Glutamatergic neuron (in vitro differentiated cells): ENCODE measurements at places on chromosomes 6 and 20. TPM values are rescaled to one million over a fixed set of nuclear protein-coding genes. Genes with fewer than 3 reads are reported as not detected.
A peak's percentile ranks its signal among the peaks of the same experiment; 100 is the strongest.

The LIN28B gene
- 105 TPM for total RNA-seq

The AKAP12 gene
- total RNA-seq, result 240 TPM

The BACH2 gene
- total RNA-seq, result 96.4 TPM

The ZNF165 gene
- total RNA-seq, result 0.47 TPM

The GFRAL gene
- not detected for total RNA-seq

GRCh38 chr20:20362774-20363433 is 5.0 kb upstream of the INSM1 start:
- H3K4me1 ChIP-seq, result peaks cover 36% of the 10 kb centered on the region
- H3K36me3 ChIP-seq, result no peaks in the 10 kb centered on the region
- peak; percentile 77 for DNase-seq
- peak overlapping the region; percentile 88 for H3K4me3 ChIP-seq
- peaks cover 35% of the 10 kb centered on the region for H3K27me3 ChIP-seq

GRCh38 chr20:44014807-44015732 is 100.4 kb downstream of the TOX2 start:
- H3K4me3 ChIP-seq, result no peak overlapping the region
- peaks cover 4% of the 10 kb centered on the region for H3K27me3 ChIP-seq
- no peak for DNase-seq
- H3K27ac ChIP-seq, result no peak overlapping the region
- peaks cover 3% of the 10 kb centered on the region for H3K4me1 ChIP-seq

DNA sequence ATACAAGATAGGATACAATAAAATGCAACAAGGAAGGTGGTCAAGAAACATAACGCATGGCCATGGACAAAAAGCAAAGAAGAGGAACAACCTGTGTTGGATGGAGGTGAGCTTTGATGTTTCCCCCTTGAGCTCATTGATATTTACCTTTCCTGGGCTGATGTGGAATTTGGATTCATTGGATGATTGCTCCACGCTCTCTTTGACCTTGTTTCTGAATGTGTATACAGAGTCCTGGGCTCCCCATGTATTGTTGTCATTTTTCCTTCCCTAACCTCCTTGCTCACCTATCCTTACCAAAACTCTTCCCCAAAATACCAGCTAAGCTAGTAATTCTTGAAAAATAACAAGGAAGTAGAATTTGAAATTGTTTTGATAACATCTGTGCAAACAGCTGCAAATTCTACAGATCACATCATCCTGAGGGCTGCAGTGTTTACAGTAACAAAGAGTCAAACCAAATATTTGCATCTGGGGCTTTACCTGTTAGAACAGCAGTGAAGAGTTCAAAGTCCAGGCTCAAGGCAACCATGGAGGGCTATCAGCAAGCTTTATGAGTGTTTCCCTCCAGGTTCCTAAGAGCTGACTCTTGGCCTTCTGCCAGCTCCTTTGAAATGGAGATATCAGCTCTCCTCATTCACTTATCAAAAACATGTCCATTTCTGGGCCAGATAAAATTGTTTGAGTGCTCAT is 214.3 kb upstream of the MARCKS start:
- H3K27me3 ChIP-seq, result peaks cover 3% of the 10 kb centered on the region
- H3K36me3 ChIP-seq, result no peaks in the 10 kb centered on the region
- H3K4me3 ChIP-seq, result no peak overlapping the region
- H3K27ac ChIP-seq, result no peak overlapping the region

GRCh38 chr20:15986690-15987089 is 586.6 kb downstream of the KIF16B start:
- H3K36me3 ChIP-seq, result no peaks in the 10 kb centered on the region
- peaks cover 1% of the 10 kb centered on the region for H3K27me3 ChIP-seq
- no peak for DNase-seq
- H3K4me1 ChIP-seq, result peaks cover 2% of the 10 kb centered on the region
- no peak overlapping the region for H3K27ac ChIP-seq

GRCh38 chr6:38241200-38241871 is 398.4 kb downstream of the BTBD9 start:
- peaks cover 13% of the 10 kb centered on the region for H3K4me1 ChIP-seq
- no peak for DNase-seq
- no peak overlapping the region for H3K27ac ChIP-seq
- H3K4me3 ChIP-seq, result no peak overlapping the region
- H3K27me3 ChIP-seq, result no peaks in the 10 kb centered on the region

DNA sequence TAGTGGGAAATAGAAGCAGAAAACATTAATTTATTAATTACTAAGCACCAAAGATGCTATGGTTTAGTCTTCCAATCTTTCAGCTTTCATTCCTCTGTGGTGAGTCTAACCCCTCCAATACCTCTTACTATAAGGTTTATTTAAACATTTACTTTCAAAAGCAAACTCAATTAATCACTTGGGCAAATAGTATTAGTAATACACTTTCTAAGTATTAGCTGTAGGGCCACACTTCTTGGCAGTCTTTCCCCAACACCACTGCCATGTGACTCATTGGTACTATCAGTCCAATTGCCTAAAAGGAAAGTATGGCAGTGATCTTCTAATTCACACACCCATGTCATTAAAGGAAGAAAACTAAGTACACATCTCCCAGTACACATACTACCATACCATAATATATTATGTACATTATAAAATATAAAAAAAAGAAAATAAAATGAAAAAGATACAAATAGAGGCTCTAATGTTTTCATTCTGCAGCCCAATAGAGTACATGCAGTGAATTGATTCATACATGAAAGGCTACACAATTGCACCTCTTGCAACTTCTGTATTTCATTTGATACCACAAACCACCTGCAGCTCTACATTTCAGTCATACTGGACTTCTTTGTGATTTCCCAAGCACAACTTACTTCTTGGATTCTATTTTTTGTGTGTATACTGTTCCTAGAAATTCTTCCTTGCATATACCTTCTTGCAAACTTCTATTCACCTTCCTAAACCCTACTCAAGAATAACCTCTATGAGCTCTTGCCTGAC is 218.6 kb downstream of the PKHD1 start:
- no peak overlapping the region for H3K4me3 ChIP-seq
- H3K27ac ChIP-seq, result no peak overlapping the region
- no peaks in the 10 kb centered on the region for H3K4me1 ChIP-seq
- no peaks in the 10 kb centered on the region for H3K27me3 ChIP-seq
- no peak for DNase-seq
- no peaks in the 10 kb centered on the region for H3K36me3 ChIP-seq

DNA sequence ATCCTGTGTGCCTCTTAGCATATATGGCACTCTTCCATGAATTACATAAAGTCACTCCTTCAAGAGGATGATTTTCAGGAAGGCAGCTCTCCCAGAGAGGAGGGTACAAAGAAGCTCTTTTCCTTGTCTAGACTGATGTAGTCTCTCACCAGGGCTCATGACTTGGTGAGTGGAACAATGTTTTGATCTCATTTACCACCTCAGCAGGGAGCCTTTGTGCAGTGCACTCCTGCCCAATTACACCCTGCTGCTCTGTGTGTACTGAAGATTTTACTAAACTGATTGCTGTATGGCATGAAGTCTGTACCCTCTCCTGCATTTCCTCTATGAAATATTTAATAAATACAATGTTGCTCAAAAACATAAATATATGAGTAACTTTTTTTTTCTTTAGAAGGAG is 598.3 kb upstream of the HS3ST5 start:
- H3K27ac ChIP-seq, result no peak overlapping the region
- peaks cover under 1% of the 10 kb centered on the region for H3K36me3 ChIP-seq

DNA sequence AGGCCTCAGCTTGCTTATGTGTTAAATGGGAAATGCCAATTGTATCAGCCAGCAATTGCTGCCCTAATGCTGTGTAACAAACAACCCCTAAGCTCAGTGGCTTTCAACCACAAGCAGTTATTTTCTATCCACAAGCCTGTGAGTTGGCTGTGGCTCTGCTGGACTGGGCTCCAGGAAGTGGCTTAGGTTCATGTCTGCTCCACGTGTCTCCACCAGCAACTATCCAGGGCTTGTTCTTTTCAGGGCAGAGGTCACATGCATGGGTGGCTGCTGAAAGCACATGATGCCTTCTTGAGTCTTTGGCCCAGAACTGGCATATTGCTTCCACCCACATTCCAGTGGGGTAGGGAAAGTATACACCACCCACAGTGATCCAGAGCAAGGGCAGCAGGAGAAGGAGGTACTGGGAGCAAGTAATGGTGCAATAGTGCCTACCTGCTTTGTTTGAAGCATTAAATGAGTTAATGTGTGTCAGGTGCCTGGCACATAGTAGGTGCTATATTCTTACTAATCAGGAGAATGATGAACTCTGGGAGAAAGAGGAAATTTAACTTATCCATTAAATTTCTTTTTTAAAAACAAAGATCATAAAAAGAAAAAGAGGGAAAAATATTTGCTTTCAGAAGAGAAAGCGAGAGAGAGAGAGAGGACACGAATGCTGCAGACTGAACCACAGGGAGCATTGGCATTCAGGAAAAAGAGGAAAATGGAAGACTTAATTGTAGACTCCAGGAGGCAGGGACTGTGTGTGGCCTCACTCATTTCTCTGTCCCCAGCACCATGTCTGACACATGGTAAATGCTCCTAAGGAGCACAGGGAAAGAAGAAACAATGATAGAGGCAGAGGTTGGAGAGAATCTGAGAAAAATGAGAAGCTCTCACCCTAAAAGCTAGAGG is 25.2 kb upstream of the RNF24 start:
- H3K4me1 ChIP-seq, result peaks cover 19% of the 10 kb centered on the region
- H3K4me3 ChIP-seq, result no peak overlapping the region
- H3K27me3 ChIP-seq, result peaks cover 2% of the 10 kb centered on the region

DNA sequence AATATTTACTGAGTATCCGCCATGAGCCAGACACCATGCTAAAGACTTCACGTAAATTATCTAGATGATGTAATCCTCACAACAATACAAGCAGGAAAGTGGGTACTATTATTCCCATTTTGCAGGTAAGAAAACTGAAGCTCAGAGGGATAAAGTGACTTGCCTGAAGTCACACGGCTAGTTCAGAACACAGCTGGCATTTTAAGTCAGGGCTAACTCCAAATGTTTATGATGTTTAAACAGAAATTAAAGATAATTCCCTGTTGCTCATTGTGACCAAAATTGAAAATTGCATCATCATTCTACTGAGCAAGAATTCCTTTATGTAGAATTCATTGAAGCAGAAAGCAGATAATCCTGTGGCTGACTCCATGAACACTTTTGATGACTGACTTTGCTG is 71.3 kb upstream of the STXBP5 start:
- H3K36me3 ChIP-seq, result no peaks in the 10 kb centered on the region
- peaks cover 1% of the 10 kb centered on the region for H3K4me1 ChIP-seq
- no peak overlapping the region for H3K4me3 ChIP-seq
- no peak for DNase-seq
- no peak overlapping the region for H3K27ac ChIP-seq
- H3K27me3 ChIP-seq, result peaks cover 3% of the 10 kb centered on the region

DNA sequence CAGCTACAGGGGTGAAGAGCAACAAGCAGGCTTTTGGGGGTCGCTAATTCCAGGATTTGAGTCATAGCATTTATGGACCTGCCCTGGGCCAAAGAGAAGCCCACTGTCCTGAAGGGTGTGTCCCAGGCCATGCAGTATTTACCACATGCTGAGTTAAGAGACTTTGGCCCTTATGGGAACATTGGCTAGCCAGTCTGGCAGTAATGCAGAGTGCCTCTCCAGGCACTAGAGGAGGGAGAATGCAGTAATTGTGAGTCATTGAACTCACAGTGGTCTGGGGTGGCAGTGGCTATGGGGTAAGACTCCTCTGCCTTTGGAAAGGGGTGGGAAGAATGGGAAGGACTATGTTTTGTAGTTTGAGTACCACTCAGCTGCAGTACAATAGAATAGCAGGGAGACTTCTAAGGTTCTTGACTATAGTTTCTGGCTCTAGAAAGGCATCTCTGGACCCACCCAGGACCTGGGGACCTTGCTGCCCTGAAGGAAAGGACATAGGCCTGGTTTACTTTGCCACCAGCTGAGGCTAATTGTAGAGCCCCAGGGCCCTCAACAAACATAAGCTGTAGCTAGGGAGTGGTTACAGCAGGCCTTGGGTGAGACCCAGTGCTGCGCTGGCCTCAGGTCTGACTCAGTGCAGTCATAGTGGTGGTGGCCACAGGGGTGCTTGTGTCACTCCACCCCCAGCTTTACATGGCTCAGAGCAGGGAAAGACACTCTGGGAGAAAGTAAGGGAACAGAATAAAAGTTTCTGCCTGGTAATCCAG is 520.9 kb downstream of the HTR1B start:
- H3K36me3 ChIP-seq, result peaks cover 7% of the 10 kb centered on the region
- DNase-seq, result no peak
- H3K27me3 ChIP-seq, result no peaks in the 10 kb centered on the region

- DNase-seq, result no peak
- H3K4me3 ChIP-seq, result no peak overlapping the region
- no peaks in the 10 kb centered on the region for H3K36me3 ChIP-seq
- no peaks in the 10 kb centered on the region for H3K4me1 ChIP-seq
Observed at GRCh38 chr6:22656706-22657351, 87.5 kb downstream of the HDGFL1 start.

DNA sequence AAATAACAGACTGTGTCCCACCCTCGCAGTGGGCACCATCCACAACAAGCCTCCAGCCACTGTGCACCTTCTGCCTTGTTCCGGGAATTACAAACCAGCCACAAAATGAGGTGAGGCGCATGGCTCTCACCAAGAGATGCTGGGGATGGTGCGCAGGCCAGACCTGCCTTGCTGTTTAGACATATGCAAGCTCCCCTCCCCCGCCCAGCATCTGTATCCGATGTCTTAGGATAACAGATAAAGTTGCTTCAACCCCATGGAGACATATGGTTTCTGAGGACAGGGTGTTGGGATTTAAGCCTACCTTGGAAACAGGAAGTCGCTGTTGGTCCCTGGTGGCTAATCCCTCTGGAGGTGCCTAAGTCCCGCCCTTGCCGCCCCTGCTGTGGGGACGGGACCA is 50.4 kb upstream of the MPC1 start:
- peaks cover 23% of the 10 kb centered on the region for H3K4me1 ChIP-seq
- no peak overlapping the region for H3K4me3 ChIP-seq
- no peak for DNase-seq
- H3K27ac ChIP-seq, result no peak overlapping the region

DNA sequence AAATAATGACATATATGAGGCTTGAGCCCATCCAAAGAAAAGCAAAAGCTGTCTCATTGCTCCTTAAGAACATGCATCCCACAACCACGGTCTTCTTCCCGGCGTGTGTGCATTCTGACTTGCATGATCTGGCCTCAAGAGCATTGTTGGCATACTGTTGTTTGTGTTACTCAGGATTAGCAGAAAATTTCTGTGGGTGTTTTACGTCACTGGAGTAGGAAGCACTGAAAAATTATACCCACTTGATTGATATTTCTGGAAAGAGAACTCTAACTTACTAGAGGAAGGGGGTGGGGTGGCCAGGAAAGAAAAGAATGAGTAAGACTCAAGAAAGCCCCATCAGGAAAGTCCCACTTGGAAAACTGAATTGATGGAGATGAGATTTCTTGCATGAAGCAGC is 326.2 kb upstream of the PRDM1 start:
- H3K4me1 ChIP-seq, result no peaks in the 10 kb centered on the region
- DNase-seq, result no peak
- peaks cover 2% of the 10 kb centered on the region for H3K27me3 ChIP-seq
- H3K4me3 ChIP-seq, result no peak overlapping the region
- H3K27ac ChIP-seq, result no peak overlapping the region

GRCh38 chr6:148750838-148751792 is 4.3 kb downstream of the UST start:
- H3K4me3 ChIP-seq, result no peak overlapping the region
- H3K27ac ChIP-seq, result no peak overlapping the region
- H3K4me1 ChIP-seq, result peaks cover 3% of the 10 kb centered on the region
- H3K27me3 ChIP-seq, result peaks cover 2% of the 10 kb centered on the region
- H3K36me3 ChIP-seq, result no peaks in the 10 kb centered on the region
- DNase-seq, result no peak
